ENCODE measurements at places on chromosomes 6 and 20.

GRCh38 chr6:167331565-167331964, 6.7 kb downstream of the TTLL2 start:
- no peak for DNase-seq

- DNase-seq: no peak
Observed at GRCh38 chr6:35068206-35068605, 72.9 kb downstream of the TCP11 start.

GRCh38 chr6:119201480-119201879, 123.0 kb upstream of the FAM184A start:
- DNase-seq: no peak

DNA sequence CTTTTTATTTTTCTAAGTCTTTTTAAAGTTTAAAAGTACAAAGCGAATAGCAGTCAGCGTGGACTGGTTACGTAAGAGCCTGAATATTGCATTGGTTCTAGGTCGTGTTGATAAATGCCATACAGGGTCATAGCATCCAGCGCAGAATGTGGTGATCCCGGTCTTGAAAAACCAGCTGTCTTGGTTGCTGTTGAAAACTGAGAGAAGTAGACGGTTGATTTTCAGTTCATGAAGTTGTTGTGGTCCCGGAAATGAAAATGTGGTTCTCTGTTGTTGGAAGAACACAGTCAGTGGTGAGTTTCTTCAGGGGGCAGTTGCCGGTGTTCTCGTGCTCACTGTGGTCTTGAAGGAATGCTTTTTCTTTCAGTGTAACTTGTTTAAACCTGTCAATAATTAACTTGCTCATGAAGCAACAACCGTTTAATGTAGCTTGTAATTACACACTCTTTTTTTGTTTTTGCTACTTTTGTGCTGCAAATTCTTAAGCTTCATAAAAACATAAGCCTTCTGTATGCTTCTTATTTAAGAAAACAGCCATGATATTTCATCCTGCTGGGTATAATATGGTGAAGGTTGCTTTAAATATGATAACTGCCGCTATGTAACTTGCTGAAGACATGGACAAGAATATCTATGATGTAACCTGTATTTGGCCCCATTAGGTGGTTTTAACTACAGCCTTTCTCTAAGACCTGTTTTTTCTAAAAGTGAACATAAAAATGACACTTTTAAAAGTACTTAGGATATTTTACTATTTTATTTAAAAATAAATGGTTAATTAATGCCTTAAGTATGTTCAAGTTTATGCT, 64.8 kb upstream of the KIF25 start:
- no peak for DNase-seq

DNA sequence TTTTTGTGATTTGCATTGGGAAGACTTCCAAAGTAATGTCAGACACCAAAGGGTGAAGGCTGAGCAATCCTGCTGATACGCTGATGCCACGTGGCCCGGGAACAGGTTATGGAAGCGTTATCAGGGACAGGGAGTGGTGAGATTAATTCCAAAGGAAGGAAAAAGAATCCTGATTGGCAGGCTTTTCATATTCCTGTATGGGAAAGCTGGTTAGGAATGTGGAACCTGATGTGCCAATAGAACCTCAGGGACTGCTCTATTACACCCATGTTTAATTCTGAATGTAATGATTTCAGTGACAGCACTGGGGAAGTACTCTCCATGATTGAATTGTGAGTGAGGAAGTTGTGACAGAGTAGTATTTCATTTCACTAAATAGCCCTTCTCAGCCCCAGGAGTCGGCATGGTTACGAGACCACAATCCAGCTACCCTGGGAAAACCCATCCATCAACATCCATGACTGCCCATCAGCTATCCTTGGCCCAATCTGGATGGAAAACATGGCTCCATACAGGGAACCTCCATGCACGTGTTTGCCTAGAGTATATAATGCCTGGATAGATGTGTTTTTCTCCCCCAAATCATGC, 49.4 kb downstream of the F13A1 start:
- DNase-seq: no peak

GRCh38 chr20:52754366-52754765, 217.8 kb upstream of the TSHZ2 start:
- no peak for DNase-seq

GRCh38 chr6:40550202-40551101, 36.7 kb downstream of the LRFN2 start:
- DNase-seq: no peak

- DNase-seq: no peak
Observed at GRCh38 chr6:10482636-10483257, 38.4 kb upstream of the GCNT2 start.

DNA sequence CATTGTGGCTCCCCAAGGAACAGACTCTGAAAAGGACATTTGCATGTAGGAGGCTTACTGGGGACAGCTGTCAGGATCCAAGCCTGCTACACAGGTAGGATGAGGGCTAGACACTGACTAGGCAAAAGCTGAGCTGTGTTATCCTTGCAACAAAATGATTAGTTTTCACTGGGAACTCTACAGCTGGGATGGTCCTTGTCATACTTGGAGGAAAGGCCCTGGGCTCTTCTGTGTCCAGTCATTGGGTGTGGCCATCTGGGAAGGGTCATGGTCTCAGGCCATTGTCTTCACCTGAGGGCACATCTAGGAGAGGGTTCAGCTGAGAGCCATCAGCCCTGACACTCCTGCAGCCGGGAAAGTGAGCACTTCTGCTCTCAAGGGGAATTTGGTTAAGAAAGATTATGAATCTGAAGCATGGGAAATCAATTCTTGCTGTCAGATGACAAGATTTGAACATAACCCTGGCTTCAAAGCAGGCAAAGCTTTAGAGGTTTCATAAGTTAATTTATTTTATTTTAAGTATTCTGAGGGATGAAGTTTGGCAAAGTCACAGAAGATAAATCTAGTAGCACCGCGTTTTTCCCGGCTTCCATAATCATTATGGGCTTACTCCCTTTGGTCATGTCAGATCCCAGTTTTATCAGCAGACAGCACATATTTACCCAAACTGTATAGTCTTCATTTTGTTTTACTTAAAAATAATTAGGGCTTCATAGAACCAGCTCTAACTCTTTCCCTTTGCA, 78.4 kb upstream of the SLC22A23 start:
- DNase-seq: no peak

DNA sequence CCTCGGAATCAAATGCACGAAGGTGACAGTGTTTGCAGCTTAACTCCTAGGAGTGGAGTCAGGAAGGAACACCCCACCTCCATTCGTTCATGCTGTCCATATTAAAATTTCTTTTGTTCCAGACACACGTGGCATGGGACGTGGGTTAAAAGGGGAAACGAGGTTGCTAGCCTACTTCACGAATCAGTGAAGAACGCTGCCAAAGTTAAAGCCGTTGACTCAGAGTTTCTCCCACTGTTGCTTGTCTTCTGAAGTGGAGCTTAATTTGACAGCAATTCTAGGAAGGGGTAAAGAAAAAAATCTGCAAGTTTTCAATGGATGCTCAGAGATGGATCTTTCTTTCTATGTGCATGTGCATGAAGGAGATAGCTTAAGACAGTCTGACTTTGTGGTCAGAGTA, 499.1 kb downstream of the CD83 start:
- no peak for DNase-seq

GRCh38 chr6:53325785-53326184, 23.0 kb downstream of the ELOVL5 start:
- no peak for DNase-seq

DNA sequence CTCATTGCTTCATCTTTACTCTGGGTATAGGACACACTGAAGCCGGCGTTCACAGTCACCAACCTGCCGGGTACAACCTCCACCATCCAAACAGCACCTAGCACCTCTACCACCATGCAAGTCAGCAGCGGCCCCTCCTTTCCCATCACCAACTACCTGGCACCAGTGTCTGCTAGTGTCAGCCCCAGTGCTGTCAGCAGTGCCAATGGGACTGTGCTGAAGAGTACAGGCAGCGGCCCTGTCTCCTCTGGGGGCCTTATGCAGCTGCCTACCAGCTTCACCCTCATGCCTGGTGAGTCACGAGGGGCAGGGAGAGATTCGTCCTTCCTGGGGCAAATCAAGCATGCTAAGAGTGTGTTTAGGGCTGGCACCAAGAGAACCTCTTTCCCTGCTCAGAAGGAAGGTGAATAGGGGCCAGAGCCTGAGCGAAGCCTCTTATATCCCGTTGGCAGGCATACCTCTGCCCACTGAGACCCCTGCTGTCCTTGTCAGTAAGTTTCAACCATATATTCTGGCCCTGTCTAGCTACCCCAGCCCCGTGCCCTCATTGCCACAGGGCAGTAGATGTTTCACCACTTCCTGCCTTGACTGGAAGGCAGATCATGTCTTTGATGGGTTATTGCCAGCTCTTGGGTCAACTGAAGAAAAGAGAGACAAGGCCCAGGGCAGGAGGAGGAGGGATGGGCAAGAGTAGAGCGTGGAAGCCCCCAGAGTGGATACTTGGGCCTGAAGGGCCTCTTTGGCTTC, 4.8 kb downstream of the SRF start:
- no peak for DNase-seq

DNA sequence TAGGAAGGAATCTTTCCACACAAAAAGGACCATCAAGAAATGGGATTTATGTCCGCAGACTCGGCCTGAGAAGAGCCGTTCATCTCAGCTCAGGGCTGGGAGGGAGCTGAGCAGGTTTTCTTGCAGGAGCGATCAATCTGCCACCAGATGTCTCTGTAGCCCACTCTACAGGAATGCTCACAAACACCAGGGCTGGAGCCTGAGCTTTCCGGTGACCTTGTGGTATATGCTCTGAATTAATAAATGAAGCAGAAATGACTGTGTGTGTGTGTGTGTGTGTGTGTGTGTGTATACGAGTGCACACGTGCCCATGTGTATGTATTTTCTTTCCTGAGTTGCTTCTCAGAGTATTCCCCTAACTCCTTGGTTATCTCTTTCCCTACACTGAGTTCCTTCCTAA, 12.0 kb downstream of the CD83 start:
- peak; percentile 43 for DNase-seq

DNA sequence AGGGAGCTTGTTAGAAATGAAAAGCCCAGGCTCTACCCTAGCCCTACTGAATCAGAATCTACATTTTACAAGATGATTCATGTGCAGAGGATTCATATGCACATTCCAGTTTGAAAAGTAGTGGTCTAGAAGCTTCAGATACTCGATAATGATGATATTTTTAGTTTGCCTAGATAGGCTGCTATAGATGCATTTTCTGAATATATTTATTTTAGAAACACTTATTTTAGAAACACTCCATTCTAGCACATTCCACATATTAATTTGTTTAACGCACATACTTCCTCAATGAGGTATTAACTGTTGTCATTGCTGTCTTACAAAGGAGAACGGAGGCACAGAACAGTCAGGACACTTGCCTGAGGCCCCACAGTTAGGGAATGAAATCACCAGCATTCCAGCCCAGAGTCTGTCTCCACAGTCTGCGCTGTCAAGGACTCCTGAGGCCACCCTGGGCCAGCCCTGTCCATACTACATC, 64.4 kb downstream of the SNAP25 start:
- DNase-seq: no peak

DNA sequence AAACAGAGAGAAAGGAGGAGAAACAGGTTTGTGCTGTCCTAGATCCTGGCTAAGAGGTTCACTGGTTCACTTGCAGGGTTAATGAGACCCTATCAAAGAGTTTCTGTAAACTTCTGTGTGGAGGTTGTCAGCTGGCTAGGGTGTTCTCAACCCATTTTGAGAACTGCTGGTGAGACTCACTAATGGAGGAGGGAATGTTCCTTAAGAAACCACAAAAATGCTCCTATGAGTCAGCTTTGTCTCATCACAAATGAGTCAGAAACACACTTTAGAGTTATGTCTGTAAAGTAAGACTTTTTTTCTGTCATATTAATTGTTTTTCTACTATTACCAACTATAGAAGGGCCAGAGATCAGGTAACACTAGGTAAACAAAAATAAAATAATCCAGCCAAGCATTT, 884.4 kb downstream of the PHF3 start:
- no peak for DNase-seq

DNA sequence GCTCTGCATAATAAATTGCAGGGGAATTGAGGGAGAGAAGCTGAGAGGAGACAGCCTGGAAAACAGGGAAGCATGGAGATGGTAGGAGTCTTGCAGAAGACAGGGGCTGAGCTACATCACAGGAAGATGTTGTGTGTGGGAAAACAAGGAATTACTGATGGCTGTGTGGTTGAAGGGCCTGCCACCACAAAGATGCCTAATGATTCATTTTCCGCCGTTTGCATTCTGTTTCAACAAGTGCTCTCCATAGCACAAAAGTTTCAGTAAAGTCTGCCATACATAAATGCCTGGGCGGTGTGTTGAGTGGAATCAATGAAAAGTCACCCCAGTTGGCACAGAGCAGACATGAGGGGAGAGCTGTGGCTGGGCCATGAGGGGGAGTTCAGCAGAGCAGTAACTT, 5.6 kb upstream of the KLHL31 start:
- no peak for DNase-seq

DNA sequence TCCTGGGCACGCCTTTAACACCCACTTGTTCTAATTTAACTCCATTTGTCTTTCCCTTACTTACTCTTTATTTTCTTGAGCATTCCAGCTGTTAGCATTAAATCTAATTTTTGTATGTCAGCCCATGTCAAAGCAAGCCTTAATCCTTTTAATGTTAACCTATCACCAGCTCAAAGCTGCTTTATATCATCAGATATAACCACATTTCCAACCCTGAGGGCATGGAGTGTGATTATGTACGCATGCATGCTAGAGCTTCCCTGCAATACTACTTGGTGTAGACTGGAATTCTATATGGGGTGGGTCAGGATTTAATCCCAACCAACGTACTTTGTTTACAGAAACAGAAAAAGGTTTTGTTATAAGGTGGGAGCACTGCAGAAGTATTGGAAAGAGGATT, 139.4 kb upstream of the HMGN3 start:
- DNase-seq: no peak

DNA sequence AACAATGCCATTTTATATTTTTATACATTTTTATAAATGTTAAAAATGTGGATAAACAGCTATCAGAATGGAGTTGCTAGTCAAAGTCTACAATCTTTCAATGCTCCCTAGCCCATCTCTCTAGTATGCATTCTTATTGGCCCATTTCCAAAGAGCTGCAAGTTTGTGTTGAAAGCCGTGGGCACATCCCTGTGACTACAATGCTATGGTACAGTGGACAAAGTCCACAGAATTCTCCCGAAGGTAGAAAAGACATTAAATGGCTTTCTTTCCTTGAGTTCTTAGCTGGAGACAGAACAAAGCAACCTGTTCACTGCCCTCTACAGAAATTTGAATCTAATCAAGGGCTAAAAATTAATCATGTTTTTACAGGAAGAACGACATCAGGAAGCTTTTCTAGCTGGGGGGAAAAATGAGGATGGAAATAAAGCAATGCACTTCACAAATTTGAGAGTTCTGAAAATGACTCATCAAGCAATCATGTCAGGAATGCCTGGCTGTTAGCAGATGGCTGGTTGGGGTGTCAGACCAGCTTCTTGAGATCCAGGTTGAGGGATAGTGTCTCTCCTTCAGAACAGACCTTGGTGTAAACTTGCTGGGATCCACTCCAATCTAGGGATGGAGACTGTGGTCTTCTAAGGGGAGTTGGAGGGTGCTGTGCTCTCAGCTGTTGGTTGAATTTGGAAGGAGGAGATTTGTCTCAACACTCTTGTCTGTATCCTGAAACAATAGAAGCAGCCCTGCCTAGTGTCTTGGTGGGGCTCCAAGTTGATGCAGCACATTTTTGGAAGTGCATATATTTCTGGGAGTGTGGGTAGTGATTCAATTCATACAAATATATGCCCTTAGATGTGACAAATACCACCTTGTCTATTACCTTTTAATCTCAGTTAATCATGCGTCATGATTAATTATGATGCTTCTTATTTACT, 143.4 kb upstream of the PHACTR1 start:
- no peak for DNase-seq
